ENCODE measurements at places on chromosomes 3 and 15. TPM values are rescaled to one million over a fixed set of nuclear protein-coding genes. Genes with fewer than 3 reads are reported as not detected.
A peak's percentile ranks its signal among the peaks of the same experiment; 100 is the strongest.

GRCh38 chr3:127690823-127691452 is 18.2 kb downstream of the ABTB1 start:
- peak; percentile 47 for DNase-seq

- DNase-seq = no peak
These were observed 11.3 kb downstream of the CYP19A1 start for GRCh38 chr15:51327081-51327480.

GRCh38 chr3:178107804-178108203 is 428.4 kb upstream of the KCNMB2 start:
- DNase-seq = no peak

DNA sequence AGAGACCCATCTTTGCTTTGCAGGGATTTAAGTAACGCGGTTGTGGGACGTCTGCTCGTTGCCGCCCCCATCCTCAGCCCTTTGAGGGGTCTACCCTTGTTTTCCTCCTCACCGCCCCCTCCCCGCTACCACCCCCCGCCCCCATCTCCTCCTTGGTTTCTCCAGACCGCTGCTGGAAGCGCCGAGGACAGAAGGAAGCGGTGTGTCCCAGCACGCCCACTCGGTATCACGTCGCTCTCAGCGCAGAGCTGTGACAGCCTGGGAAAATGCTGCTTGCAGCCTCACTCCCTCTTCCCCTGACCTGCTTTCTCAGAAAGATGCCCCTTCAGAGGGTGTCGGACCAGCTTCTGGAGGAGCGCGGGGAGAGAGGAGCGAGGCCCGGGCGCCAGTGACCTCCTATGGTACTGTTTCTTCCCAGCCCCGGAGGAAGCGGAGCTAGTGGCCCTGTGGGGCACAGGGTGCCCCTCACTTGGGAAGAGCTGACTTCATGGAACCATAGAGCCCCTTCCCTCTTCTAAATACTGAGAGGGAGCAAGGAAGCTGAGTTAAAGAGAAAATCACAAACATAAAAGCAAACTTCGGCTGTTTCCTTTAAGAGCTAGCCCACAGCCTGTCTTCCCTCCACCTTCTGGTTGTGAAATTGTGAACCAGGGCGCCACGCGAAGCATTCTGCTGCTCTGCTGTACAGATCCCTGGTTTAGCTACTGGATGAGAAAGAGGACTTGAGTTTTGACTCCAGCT is 698 bp downstream of the IL1RAP start:
- DNase-seq = peak; percentile 86

The SPINK8 gene
- total RNA-seq = not detected

All from osteoblast (primary cell).